Urinary bladder (tissue), 4 donors: ENCODE measurements at places on chromosomes 5 and 9. TPM values are rescaled to one million over a fixed set of nuclear protein-coding genes. Genes with fewer than 3 reads are reported as not detected.

DNA sequence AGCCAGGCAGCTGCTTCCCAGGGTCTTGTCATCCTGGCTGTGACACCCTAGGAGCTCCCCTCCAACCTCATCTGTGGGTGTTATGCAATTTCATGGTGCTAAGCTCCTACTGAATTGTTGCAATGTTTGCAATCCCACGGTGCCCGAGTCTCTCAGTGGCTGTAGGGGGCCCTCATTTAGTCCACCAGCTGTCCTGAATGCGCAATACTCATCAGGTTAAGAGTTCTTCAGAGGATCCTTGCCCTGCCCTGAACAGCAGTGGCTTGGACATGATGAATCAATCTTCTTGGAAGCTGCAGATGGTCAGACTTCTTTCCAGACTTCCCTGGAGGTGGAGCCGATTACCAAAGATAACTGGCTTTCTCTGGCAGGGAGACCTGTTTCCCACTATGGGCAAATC, 584.1 kb downstream of the CCDC171 start:
- no peak for DNase-seq

DNA sequence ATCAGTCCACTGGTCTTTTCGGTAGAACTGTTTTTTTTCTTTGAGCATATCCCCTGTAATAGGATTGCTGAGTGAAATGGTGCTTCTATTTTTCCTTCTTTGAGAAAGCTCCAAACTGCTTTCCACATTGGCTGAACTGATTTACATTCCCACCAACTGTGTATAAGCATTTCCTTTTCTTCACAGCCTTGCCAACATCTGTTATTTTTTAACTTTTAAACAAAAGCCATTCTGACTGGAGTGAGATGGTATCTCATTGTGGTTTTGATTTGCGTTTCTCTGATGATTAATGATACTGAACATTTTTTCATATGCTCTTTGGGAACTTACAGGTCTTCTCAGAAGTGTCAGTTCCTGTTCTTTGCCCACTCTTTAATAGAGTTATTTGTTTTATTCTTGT, 764.7 kb downstream of the MTRR start:
- DNase-seq: no peak

DNA sequence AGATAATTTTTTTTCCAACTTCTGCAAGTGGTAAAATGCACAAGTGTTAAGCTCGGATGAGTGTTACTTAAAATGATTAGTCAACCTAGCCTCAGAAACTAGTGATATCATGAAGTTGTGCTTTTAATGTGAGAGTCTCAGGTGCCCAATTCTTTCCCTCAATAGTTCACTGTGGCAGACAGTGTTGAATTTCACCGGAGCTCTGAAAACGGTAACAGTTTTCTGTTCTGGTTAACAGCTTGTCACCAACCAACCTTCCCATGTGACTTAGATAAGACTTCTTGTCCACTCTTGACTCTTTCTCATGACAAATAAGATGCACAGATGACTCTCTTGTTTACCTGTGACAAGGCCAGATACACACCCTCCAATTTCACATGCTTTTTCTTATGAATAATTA, 125.5 kb downstream of the OSTF1 start:
- no peak for DNase-seq

DNA sequence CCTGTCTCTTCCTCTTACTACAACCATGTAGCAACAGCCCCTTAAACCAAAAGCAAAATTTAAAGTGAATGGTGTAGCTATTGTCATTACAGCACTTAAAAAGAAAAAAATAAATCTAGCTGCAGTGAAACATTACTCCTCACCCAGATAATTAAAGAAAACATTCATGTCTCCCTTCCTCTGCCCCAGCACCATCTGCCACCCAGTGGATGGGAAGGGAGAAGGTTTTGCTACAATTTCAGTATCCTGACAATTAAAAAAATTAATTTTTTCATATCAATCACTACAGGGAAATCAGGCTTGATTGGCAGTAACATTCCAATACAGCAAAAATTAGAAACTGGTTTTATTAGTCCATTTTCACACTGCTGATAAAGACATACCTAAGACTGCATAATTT, 147.4 kb upstream of the PUM3 start:
- DNase-seq: no peak

DNA sequence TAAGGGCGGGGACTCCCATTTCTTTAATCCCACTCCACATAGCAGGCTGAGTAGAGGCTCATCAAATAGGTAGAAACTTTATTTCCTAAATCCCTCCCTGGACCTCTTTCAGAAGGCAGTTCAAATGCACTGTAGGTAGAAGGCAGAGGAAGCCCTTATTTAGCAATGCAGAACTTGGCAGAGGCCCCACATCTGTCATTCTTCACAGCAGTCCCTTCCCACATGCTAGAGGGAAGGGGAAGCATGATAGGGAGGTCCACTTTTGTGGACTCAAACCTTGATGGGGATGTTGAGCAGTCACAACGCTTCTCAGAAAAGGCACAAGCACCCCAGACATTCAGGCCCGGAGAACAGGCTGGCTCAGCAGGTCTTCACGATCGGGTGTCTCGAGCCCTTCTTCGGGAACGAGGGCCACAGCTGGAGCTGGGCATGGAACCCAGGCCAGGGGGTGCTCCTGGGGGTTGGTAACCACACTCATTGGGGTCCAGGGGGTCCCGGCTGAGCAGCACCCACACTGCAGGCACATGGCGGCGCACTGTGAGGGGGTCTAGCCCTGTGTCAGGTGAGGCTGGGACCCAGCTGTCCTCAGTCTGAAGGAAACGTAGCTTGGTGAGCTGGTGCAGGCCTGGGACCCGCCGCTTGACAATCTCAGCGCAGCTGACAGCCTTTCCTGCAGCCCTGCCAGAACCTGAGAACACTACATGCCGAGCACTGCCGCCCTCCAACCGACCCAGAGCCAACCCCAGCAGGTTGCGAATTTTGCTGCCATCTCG, 1.3 kb downstream of the RPP25L start:
- DNase-seq: no peak

- DNase-seq: no peak
Measured at GRCh38 chr5:87383216-87383615, 29.5 kb downstream of the CCNH start.

- no peak for DNase-seq
Measured at GRCh38 chr9:73736270-73736669, 584.6 kb downstream of the ANXA1 start.

GRCh38 chr9:34592895-34593601, 3.5 kb upstream of the CNTFR start:
- no peak for DNase-seq

DNA sequence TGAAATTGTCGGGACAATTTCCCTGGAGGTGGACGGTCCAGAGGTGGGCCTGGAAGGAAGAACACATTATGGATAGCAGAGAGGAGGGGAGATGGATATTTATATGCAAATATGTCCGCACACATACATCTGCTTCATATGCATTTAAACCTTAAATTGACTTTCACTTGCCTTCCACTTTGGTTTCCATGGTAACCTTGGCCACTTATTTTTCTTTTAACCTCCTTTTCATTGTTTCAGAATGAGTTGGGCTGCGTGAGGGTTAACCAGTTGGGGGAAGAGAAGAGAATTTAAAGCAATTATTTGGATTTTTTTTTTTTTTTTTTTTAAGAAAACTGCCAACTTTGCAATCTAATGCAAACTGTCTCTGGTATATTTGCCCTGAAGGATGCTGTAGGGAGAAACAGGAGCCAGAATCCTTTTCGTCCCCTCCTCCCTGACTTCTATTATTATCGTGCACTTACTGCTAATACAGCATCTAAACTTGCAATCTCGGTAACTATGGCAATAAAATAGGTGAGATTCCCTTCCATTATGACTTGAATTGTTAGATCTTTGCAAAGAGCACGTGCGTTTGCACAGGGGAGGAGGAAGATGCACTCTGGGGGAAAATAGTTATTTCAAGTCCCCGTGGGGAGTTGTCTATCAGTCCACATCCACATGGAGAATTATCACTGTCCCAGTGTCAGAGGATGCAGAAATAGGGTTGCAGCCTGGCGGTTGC, 35.6 kb downstream of the TLR4 start:
- no peak for DNase-seq

The GRIA1 gene
- total RNA-seq: 3.0 TPM

The WDR38 gene
- total RNA-seq: not detected

The NAIF1 gene
- total RNA-seq: 6.9 TPM

The ADGRV1 gene
- 6.6 TPM for total RNA-seq

The C5orf47 gene
- total RNA-seq: not detected

The IFNB1 gene
- total RNA-seq: not detected
